CD8-positive, alpha-beta memory T cell (primary cell): ENCODE measurements at places on chromosomes 12 and 14. TPM values are rescaled to one million over a fixed set of nuclear protein-coding genes. Genes with fewer than 3 reads are reported as not detected.
A peak's percentile ranks its signal among the peaks of the same experiment; 100 is the strongest.

The LUM gene
- not detected for polyA plus RNA-seq

The RHOF gene
- polyA plus RNA-seq, result 139 TPM

The RBM25 gene
- polyA plus RNA-seq, result 67.0 TPM

- peak overlapping the region; percentile 5 for H3K27ac ChIP-seq
- peak overlapping the region; percentile 42 for H3K4me3 ChIP-seq
- H3K27me3 ChIP-seq, result no peaks in the 10 kb centered on the region
- DNase-seq, result no peak
- H3K4me1 ChIP-seq, result peaks cover 28% of the 10 kb centered on the region
These were observed 1.1 kb downstream of the GXYLT1 start for GRCh38 chr12:42143452-42144157.

DNA sequence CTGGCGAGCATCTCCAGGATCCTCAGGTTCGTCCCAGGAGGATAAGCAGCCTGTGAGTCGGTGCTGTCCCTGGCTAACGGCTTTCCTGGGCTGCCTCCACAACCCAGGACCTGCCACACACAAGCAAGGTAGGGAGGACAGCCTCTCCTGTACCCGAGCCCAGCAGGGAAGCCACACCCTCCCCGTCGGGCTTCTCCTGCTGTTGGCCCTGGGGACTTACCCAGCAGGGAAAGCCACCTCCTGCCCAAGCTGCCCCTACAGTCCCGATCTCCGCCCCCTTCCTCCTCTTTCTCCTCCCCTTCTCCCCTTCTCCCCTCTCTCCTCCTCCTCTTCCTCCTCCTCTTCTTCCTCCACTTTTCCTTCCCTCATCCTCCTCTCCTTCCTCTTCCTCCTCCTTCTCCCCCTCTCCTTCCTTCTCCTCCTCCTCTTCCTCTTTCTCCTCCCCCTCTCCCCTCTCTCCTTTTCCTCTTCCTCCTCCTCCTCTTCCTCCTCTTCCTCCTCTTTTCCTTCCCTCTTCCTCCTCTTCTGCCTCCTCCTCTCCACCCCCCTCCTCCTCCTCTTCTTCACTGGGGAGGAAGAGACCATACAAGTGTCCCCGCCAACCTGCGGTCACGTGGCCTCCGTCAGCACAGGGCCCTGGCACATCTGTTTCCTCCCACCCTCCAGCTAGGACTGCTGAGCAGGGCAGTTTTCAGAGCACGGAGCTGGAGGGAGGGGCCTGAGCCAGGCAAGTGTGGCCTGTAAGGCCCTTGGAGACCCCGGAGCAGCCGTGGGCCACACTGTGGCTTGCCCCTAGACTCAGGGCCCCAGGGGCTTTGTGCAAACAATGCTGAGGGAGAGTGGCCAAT lies 17.3 kb upstream of the RFLNA start:
- H3K36me3 ChIP-seq, result no peaks in the 10 kb centered on the region
- DNase-seq, result no peak
- H3K4me3 ChIP-seq, result no peak overlapping the region
- H3K27me3 ChIP-seq, result no peaks in the 10 kb centered on the region

DNA sequence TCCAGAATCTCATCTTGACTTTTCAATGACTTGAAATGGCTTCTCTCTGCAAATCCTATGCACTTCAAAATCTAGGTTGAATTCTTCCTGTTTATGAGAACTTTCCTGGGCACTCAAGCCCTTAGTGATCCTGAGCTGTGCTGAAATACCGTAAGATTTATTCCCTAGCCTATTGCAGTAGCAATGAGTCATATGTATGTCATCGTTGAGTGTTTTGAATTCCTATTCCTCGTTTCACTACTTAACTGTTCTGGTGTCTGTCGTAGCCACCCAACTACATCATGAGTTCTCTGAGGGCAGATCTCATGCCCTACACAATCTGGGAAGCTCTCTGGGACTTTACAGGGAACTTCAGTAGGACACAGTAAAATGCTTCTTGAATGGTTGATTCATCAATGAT lies 190.8 kb upstream of the TMEM132C start:
- no peak overlapping the region for H3K27ac ChIP-seq
- no peaks in the 10 kb centered on the region for H3K36me3 ChIP-seq
- no peak for DNase-seq

- H3K27ac ChIP-seq, result no peak overlapping the region
- H3K36me3 ChIP-seq, result no peaks in the 10 kb centered on the region
- no peak for DNase-seq
- no peak overlapping the region for H3K4me3 ChIP-seq
- H3K27me3 ChIP-seq, result no peaks in the 10 kb centered on the region
- peaks cover 6% of the 10 kb centered on the region for H3K4me1 ChIP-seq
These were observed 18.9 kb upstream of the POC1B start for GRCh38 chr12:89544681-89545184.

- no peaks in the 10 kb centered on the region for H3K36me3 ChIP-seq
- H3K27me3 ChIP-seq, result no peaks in the 10 kb centered on the region
- DNase-seq, result peak; percentile 72
- no peak overlapping the region for H3K27ac ChIP-seq
- peak overlapping the region; percentile 48 for H3K4me3 ChIP-seq
- H3K4me1 ChIP-seq, result peaks cover 69% of the 10 kb centered on the region
These were observed 226.1 kb downstream of the CHST11 start for GRCh38 chr12:104682790-104683279.

DNA sequence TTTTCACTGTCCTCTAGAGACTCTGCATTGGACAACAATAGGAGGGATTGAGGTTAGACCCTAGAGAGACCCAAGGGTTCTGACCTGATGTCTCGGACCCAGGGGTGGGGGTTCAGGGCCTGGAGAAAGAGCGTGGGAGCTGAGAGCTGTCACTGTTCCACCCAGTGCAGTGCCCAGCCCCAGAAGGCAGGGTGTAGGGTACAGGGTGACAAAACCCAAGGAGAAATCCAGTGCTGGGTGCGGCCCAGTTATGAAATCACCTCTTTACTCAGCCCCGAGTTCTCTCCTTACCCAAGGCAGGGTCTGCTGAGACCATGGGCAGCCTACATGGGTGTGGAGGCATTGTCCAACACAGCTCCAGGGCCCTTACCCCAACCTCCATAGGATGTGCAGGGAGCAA lies 2.6 kb downstream of the AQP2 start:
- no peak overlapping the region for H3K4me3 ChIP-seq

DNA sequence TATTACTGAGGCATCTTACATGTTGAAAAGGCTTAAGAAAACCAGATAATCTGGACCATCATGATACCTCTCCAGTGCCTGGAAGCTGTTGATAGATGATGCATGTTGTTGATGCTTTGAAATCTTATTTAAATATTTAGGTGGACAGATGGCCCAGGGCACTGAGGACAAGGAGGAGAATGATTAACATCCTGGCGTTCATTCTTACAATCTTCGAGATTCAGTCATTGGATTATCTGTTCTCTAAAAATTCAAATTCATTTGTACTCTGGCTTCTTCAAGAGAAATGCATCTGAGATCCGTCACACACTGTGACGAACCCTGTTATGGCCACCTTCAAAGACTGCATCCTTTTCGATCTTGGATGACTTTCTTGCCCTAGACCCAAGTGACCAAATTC lies 121.3 kb upstream of the IGF1 start:
- no peaks in the 10 kb centered on the region for H3K4me1 ChIP-seq
- no peaks in the 10 kb centered on the region for H3K27me3 ChIP-seq
- H3K4me3 ChIP-seq, result no peak overlapping the region
- no peaks in the 10 kb centered on the region for H3K36me3 ChIP-seq
- DNase-seq, result no peak

DNA sequence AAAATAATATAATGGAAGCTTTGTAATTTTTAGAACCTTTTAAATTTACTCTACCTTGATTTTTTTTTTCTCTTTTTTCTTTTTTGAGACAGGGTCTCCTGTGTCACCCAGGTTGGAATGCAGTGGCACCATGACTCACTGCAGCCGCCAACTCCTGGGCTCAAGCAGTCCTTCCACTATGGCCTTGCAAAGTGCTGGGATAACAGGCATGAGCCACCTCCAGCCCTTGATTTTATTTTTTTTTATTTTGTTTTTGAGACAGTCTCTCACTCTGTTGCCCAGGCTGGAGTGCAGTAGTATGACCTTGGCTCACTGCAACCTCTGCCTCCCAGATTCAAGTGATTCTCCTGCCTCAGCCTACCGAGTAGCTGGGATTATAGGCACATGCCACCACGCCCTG lies 65.3 kb upstream of the TRAF3 start:
- no peaks in the 10 kb centered on the region for H3K36me3 ChIP-seq
- H3K27me3 ChIP-seq, result no peaks in the 10 kb centered on the region
- no peak overlapping the region for H3K4me3 ChIP-seq
- no peaks in the 10 kb centered on the region for H3K4me1 ChIP-seq
- H3K27ac ChIP-seq, result no peak overlapping the region
